Stimulated activated CD8-positive, alpha-beta memory T cell treated with anti-CD3 and anti-CD28 coated beads, Interleukin-15, amount 100 ng/mL, for 24 hours (primary cell): ENCODE measurements at places on chromosomes 2 and 18.

DNA sequence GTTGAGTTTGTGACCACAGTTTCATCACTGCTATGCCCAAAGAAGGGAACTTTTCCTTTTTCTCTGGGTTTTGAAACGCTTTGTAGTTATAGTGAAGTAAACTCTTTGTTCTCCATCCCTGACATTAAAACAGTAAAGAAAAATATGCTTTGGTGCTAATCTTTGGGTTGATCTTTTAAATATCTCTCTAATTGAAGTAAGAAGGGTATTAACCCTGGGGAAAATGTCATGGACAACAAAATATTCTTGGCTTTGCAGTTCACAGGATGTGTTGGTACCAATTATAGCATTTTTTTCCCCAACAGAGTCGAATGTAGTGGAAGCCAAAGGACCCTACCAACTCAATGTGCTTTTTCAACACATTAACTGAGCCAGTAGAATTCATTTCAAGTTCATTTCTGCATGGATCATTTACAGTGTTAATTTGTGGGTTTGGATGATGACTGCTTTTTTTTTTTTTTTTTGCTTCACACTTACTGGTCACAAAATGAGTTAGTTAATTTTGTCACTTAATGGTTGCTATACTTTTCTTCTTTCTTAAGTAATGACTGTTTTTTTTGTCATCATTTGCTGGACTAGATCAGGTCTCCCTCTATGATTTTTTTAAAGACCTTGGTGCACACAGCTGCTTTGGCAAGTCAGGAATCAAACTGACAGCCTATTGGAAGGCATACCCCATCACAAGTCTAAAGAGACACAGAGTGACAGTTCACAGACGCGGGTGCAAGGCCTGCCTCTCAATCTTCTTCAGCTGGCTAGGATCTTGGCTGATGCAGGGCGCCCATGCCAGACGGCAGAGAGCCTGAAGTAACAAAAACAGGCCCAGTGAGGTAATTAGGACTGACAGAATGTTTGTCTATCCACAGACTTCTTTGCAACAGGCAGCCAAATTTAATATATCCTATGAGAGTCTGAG, 98.8 kb upstream of the MMADHC start:
- no peak for DNase-seq

- DNase-seq = no peak
Observed at GRCh38 chr2:18820966-18821365, 231.6 kb upstream of the NT5C1B start.

GRCh38 chr2:239629926-239630617, 229.3 kb upstream of the HDAC4 start:
- no peak for DNase-seq

- DNase-seq = no peak
Observed at GRCh38 chr2:204115137-204116056, 178.8 kb downstream of the ICOS start.

DNA sequence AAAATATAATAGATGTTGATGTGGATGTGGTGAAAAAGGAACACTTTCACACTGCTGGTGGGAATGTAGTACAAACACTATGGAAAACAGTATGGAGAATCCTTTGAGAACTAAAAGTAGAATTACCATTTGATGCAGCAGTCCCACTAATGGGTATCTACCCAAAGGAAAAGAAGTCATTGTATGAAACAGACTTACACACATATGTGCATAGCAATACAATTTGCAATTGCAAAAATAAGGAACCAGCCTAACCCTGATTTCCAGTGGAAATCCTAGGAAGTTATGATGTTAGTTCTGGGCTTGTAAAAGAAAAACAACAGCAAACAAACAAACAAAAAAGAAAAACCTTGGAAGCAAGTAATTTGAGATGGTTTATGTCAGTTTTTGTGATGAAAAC, 28.6 kb upstream of the CLASP1 start:
- no peak for DNase-seq

DNA sequence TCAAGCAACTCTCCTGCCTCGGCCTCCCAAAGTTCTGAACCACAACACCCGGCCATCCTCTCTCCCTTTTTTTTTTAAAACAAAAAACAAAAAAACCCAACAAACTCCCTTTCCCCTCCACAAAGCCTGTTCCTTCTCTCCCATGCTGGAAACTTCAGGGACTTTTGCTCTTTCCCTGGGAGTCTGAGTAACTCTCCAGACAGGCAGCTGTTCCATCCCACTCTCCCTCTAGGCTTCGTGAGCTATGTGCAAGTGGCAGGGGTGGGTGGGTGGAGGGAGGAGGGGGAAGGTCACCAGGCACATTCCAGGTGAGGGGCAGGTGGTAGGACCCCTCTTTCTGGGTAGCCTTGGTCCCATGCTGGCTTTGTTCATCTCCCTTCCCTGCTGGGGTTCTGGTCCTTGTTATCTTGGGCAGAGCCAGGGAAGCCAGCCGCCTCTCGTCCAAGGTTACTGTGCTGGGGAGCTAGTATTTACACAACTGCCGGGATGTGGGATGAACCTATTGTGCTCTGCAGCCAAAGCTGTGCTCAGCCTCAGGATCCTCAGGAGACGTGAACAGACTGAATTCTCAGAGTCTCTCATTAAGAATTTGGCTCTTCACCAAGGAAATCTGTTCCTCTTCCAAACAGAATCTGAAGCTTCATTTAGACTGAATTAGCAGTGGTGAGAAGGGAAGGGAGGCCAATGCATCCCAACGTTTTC, 106.9 kb downstream of the LIPG start:
- DNase-seq = no peak

- no peak for DNase-seq
Observed at GRCh38 chr2:222859786-222860612, 837 bp upstream of the ACSL3 start.

DNA sequence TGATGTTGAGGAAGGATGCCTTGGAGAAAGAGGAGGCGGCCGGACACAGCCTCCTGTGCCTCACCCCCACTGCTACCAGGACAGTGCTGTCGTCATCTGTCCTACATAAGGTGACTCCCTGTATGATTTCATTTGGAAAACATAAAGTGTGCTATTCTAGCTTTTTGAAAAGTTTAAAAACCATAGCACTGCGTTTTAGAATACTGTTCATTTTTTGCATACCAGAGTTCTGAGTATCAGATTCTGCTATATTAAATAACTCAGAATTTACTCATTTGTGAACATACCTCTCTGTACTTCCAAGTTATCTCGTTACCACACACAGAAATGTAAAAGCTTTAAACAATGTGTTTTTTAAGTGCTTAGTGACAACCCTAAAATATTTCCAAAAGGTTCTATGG, 302.9 kb downstream of the LRRTM1 start:
- DNase-seq = no peak

DNA sequence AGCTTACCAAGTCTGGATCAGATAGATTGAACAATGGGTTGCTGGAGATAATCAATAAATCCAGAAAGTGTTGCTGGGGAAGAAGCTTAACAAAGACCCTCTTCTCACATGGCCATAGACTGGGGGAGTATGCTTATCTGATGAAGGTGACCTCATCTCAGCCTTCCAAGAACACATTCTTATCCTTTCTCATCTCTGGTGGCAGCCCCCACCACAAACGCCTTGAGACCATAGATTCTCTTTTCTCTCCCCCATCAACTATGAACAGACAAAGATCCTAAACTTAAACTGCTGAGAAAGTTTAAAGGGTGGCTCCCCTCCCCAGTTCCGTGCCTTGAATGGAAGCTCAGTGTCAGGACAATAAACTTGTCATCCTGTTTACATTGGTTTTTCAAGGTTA, 428.7 kb upstream of the TRIB2 start:
- DNase-seq = no peak

- no peak for DNase-seq
Observed at GRCh38 chr2:217110550-217110949, 250.7 kb upstream of the TNP1 start.

- DNase-seq = no peak
Observed at GRCh38 chr18:12398625-12399024, 9.1 kb upstream of the PRELID3A start.

- no peak for DNase-seq
Observed at GRCh38 chr2:131042148-131042775, 51.0 kb downstream of the FAM168B start.

- DNase-seq = no peak
Observed at GRCh38 chr2:191025135-191025534, 11.2 kb upstream of the STAT1 start.

- DNase-seq = no peak
Observed at GRCh38 chr2:6231166-6231565, 539.0 kb downstream of the SOX11 start.

- DNase-seq = no peak
Observed at GRCh38 chr2:2743164-2743571, 412.1 kb upstream of the MYT1L start.

DNA sequence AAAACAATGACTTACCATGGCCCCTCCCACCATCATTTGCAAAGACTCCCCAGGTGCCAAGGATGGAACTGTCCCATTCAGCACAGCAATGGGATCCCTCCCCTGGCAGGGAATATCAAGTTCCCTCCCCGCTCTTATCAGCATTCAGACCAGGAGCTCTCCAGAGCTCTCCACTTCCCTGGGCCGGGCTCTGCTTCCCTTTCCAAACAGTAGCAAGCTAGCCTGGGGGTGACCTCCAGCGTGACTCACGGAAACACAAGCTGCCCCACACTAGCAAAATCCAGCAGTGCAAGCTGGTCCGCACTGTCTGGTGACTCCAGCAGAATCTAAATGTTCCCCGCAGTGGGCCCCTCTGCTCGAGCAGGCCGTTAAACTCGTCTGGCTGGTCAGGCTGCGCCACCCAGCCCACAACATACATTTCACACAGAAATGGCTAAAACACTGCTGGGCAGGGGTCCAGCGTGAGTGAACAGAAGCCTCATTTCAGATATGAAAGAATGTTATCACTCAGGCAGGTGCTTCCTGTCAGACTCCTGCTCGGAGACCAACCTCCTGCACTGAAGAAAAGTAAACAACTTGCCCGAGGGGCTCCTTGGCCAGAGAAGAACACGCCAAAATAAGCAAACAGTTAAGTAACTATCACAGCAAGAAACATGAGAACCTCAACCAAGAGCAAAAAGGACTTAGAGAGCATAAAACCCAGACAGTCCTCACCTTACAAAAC, 33.9 kb downstream of the STAT1 start:
- no peak for DNase-seq

GRCh38 chr2:202084265-202084664, 11.2 kb downstream of the KIAA2012 start:
- DNase-seq = no peak

GRCh38 chr2:12867631-12868287, 151.0 kb downstream of the TRIB2 start:
- DNase-seq = no peak

DNA sequence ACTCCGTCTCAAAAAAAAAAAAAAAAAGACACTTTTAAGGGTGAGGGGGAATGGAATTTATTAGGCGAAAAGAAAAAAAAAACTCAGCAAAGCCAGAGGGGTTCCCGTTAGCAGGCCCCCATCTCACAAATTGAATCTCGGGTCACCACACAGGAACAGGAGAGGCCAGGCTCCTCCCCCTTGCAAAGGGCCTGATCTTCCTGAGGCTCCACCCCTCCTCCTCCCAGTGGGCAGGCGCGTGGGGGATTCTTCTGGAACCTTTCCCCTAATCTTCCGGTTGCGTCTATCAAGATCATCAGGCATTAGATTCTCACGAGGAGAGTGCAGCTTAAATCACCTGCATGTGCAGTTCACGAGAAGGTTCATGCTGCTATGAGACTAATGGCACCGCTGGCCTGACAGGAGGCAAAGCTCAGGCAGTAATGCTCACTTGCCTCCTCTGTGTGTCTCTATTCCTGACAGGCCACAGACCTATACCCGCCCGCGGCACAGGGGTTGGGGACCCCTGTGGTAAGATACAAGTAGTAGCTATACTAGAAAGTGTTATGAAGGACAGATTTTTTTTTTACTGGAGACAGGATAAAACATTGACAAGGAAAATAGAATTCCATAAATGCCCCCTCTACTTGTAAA, 45.8 kb downstream of the TAF4B start:
- no peak for DNase-seq

DNA sequence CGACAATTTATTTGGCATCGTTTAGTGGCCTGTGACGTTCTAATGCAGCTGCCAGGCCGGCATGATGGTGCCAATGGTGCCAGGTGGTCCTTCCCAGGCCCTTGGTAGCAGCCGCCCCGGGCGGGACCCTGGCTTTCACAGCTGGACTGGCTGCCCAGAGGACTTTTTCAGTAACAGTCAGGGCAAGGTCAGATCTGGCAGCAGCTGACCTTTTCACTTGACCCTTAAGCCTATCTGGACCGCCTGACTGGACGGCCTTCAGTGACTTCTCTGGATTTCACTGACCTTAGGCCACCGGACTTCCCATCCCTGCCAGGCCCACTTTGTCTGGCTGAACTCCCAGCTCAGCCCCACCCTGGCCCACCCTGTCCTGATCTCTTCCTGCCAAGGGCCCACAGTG, 15.9 kb downstream of the TRIB2 start:
- no peak for DNase-seq

- DNase-seq = no peak
Observed at GRCh38 chr2:144942516-144943256, 422.8 kb upstream of the ZEB2 start.

DNA sequence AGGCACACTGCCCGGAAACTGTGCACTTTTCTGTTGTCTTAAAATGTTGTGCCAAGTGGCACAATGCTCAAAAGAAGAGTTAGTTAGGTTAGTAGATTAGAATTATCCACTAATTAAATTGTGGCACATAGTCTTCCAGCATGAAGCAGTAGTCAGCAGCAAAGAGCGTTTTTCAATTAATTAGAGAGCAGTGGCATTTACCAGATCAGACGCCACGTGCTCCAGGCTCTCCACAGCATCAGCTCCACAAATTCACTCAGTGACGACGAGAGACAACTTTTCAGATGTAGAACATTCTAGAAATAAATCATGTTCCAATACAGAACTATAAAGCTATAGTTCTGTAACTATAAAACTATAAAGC, 16.4 kb upstream of the RTTN start:
- DNase-seq = no peak

- DNase-seq = no peak
Observed at GRCh38 chr18:79519751-79520477, 124.2 kb downstream of the NFATC1 start.

DNA sequence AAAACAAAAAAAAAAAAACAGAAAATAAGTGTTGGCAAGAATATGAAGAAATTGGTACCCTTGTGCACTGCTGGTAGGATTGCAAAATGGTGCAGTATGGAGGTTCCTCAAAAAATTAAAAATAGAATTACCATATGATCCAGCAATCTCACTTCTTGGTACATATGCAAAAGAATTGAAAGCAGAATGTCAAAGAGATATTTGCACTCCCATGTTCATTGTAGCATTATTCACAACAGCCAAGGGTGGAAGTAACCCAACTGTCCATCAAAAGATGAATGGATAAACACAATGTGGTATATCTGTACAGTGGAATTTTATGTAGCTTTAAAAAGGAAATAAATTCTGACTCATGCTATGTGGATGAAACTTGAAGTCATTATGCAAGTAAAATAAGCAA, 72.8 kb upstream of the POU3F3 start:
- no peak for DNase-seq
